ENCODE measurements at places on chromosomes 5 and 9.

DNA sequence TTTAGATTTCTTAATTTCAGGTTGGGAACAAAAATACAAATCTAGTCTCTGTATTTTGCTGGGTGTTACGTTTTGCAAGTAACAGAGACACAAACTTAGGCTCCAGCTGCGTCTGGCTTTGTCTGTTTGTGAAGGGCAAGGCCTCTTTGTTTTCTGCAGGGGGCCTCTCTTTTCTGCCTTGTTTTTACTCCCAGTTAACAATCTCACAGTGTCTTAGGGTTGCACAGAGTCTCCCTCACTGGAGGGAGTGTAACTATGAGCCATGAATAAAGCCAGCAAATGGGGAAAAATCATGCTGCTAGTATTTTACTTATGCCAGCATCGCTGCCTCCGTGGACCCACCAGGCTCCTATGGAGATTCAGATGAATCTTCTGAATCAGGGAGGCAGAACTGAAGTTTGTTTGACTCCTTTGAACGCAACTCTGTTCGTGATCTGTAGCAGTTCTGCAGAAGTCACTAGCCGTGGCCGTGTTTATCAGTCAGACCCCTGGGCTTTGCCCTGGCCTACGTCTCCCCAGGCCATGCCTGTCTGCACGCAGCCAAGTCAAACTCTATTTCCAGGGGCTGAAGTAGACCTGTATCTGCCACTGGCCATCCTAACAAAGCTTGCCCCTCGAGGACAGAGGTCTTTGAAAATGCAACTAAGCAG is 77.2 kb downstream of the ATP10B start:
- no peak for DNase-seq

- DNase-seq, result no peak
These were observed 343.2 kb downstream of the TRIM32 start for GRCh38 chr9:117030254-117030768.

DNA sequence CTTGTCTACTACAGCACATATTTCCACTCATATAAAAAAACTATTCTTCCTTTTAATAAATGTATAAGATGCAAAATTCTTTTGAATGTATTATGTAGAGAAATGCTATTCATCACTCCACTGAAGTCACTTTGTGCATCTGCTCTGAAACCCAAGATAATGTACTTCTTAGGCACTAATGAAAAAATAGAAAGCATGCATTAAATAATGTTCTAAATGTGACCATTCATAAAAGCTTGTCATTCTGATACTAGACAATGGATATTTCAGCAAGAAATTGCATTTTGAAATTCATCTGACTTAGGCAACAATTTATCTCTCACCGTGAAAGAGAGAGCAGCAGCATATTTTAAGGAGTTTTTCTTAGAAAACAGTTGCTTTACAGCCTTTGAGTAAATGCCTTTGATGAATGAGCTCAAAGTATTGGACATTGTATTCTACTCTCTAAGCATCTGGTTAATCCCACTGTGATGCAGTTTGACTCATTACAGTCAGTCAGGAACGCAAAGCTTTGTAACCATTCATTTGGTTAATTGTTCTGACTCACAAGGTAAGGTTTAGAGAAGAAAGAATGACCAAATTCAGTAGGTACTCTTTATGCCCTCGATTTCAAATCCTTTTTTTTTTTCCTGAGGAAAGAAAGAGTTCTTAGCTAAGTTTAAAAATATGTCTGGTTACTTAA is 2233.8 kb upstream of the C9orf72 start:
- no peak for DNase-seq

GRCh38 chr5:72510610-72511181 is 3.5 kb upstream of the ZNF366 start:
- DNase-seq, result no peak

GRCh38 chr9:14331120-14331519 is 17.2 kb upstream of the NFIB start:
- DNase-seq, result no peak

DNA sequence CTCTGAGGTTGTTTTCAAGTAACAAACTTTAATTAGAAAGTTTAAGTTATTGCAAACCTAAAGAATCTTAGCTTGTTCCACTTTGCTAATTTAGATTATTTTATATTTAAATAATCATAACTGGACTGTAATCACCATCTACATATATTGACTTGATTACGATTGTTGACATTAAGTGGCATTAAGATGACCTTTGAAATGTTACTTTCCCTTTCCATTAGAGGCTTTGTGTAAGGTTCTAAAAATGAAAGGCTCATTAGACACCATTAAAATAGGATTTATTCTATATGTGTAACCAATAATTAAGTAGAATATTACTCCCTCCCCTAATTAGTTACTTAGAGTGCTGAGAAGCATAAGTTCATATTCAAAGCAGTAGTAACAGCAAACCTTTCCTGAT is 358.1 kb downstream of the GLIS3 start:
- no peak for DNase-seq

DNA sequence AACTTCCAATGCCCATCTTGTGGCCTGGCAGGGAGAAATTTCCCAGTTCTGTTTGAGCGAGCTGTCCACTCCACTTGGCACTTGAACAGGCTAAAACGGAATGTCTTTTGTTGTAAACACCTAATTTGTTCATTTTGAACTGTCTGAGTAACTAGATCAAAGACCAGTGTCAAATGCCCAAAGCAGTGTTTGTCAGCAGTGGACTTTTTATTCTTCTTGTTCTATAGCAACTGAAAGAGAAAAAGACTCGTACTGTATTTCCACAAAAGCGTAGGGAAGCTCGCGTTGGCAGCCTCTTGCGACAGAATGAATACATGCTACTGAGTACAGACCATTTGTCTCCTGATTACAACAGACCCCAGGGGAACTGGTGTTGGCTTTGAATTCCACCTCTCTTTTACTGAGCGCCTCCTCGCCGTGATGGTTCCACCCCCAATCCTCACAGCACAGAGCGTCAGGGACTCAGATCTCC is 601.8 kb upstream of the ZNF608 start:
- DNase-seq, result no peak

DNA sequence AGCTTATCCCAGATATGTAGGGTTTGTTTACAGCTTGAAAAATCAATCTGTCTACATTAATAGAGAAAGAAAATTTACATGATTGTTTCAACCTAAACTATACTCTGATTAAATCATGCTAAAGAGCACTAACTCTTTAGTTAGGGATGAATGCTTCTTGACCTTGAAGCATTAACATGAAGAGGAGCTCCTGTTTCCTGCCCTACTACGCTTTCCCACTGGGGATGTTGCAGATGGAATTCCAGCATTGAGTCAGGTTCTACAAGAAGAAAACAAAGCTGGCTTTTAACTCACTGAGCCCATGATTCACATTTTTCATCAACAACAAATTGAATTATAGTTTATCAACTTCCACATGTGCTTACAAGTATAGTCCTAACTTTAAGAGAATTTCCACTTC is 471.3 kb downstream of the TMEM232 start:
- DNase-seq, result no peak

DNA sequence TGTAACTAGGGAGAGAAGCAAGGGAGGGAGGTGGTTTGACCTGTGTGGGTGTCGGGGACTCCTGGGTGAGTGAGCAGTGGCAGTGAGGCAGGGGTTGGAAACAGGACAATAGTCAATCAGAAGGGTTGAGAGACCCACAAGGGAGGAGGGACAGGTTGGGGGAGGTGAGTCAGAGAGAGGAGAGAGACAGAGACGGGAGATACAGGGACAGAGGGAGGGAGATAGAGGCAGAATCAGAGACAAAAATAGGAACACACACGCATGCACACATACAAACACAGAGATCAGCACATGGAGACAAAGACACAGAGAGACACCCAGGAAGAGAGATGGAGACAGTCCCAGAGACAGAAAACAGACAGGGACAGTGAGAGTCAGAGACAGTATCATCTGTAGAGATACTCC is 39.3 kb upstream of the PTGS1 start:
- DNase-seq, result no peak

- DNase-seq, result no peak
These were observed 295.9 kb upstream of the TNC start for GRCh38 chr9:115413766-115414382.

DNA sequence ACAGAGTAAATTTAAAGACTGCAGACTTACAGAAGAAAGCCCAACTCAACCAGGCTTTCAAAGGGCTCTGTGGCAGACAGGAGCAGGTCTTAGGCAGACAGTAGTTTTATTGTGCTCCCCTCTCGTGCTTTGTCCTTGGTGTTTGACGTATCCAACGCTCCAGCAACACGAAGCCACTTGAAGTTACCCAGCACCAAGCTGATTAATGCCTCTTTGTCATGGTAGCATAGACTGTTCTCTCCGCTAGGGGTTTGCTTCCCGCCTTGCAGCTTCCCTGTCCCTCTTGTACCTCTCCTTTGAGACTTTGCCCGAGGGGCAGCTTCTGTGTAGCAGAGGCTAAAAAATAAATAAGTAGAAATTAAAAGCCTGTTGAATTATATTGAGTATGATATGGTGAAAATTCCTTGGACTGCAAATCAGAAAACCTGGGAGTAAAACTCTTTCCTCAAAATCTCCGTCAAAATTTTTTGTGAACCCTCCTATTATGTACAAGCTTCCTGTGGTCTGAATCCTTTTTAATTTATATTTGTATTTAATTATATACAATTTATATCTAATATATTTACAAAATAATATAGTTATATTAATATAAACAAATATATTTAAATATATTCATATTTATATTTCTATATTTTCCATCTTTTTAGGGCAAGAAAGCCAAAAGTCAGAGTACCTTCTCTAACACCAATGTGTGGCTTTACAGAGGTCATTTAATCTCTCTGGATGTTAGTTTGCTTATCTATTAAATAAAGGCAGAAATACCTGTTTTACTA is 405.4 kb downstream of the DMAC1 start:
- no peak for DNase-seq

DNA sequence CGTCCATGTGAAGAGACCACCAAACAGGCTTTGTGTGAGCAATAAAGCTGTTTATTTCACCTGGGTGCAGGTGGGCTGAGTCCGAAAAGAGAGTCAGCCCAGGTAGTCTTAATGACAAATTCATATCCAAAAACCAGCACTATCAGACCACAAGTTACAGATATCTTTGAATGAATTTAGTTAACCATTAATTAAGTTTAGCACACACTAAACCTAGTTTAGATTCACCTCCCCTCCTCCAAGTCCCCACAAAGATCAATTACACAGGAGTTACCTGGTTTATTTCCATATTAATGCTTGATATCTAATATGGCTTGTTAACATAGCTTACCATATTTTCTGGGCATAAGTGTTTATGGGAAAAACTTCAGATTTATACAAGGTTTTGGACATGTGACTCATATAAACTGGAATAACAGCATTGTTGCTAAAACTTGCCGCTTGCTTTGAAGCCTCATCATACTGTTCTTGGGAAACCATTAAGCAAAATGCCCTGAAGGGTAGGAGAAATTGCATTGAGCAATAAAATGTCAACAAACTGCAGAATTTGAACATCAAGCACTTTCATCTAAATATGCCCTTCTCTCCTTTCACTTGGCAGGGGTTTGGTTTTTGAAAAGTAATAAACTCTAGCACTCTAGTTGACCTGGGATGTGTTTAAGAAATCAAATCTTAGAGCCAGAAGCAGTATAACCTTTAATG is 166.9 kb downstream of the SNCAIP start:
- DNase-seq, result no peak

- DNase-seq, result no peak
These were observed 9.7 kb downstream of the SPATA9 start for GRCh38 chr5:95673081-95673480.

- DNase-seq, result no peak
These were observed 154.2 kb downstream of the FOCAD start for GRCh38 chr9:20838218-20838617.

- DNase-seq, result peak; percentile 83
These were observed 536 bp downstream of the PCDHAC1 start for GRCh38 chr5:140926443-140927227.

DNA sequence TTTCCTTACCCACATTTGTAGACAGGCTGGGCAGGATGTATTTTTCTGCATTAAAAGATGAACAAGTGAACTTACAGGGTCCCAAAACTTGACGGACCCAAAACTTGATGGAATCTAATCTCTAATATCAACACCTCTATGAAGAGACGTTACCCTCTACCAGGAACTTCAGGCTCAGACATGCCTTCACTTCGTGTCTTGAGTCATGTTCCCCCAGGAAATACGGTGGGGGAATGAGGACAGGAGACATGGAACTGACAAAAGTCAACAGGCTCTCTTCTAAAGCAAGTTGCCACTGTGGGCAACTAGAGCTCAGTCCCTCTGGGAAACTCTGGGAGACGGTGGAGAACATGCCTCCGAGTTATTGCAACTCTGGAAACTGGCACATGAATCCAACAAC is 196.1 kb downstream of the PAPPA start:
- no peak for DNase-seq

GRCh38 chr9:36471359-36471758 is 71.3 kb upstream of the RNF38 start:
- no peak for DNase-seq

- no peak for DNase-seq
These were observed 88.6 kb downstream of the ZFAND5 start for GRCh38 chr9:72276429-72276828.

DNA sequence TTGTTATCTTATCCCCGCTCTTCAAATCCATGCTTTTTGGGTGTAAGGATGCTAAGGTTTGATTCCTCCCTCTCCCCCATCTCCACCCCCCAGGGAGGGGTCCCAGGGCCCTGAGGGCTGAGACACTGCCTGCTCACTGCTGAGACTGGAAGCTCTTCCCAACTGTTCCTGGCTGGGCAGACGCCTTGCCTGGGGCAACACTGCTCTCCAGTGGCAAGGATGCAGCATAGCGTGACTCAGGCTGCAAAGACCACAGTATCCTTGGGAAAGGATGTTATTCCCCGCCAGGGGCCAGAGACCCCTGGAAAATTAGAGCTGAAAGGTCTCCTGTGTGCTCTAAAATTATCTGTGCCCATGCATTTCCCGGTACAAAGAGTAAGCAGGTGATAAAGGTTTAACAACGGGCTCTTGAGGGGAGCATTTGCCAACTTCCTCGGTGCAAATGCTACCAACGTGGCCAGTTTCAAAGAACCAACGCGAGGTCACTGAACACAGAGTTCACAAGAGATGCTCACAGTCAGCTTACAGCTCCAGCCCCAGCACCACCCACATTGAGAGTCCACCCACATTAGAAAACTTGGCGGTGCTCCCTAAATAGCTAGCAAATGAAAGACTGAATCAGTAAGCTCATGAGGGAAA is 271.9 kb downstream of the NSG2 start:
- peak; percentile 53 for DNase-seq

DNA sequence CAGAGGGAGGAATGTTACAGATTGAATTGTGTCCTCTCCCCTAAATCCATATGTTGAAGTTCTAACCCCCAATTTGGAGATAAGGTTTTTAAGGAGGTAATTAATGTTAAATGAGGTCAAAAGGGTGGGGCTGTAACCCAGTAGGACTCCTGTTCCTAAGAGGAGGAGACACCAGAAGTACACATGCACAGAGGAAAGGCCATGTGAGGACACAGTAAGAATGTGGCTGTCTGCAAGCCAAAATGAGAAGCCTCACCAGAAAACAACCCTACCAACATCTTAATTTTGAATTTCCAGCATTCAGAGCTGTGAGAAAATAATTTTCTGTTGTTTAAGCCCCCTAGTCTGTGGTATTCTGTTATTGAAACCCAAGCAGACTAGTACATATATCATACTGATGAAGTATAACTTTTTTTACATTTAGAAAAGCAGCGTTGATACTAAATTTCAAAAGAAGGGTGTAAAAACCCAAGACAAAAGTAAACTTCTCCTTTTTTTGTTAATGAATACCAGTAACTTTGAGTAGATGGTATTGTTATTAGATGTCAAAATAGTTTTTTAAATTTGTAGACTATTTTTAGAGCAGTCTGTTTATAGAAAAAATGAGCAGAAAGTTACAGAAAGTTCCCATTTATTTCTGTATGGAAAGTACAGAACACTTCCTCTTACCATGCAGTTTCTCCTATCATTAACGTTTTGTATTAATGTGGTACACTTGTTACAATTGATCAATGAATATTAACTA is 25.1 kb downstream of the RNF180 start:
- DNase-seq, result no peak

GRCh38 chr5:154345255-154345952 is 100.4 kb upstream of the SAP30L start:
- DNase-seq, result no peak
